ENCODE measurements at places on chromosomes 3 and 15.

DNA sequence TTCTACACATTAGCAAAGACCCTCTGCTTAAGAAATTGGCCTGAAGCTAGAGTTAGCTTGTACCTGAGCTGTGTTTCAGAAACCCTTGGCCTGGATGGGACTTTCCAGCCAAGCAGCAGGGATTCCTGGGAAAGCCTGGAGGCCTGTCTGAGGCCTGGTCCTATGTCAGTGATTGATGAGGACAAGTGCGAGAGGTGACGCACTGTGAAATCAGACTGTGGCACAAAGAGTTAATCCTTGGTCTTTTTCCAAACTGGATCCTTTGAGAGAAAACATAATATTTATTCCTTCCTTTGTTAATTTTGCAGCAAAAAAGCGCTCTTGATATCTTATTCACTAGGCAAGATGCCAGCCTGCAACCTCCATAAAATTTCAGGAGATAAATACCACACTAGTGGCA lies 225.0 kb upstream of the ATP11B start:
- no peak for DNase-seq

DNA sequence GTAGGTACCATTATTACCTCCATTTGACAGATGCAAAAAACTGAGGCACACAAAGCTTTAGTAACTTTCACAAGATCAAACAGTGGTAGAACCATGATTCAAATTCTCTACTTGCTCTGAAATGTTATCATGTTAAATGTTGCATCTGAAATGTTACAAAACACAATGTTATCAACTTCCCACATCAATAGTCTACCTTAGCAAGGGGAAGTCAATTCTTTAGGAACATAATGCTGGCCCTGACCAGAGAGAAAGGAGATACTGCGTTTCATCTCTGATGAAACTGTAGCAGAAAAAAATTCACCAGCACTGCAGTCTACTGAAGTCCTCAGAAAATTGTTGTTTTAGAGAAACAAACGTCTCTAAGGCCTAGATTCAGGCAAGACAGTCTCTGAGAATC lies 174.1 kb downstream of the SATB1 start:
- DNase-seq, result no peak

DNA sequence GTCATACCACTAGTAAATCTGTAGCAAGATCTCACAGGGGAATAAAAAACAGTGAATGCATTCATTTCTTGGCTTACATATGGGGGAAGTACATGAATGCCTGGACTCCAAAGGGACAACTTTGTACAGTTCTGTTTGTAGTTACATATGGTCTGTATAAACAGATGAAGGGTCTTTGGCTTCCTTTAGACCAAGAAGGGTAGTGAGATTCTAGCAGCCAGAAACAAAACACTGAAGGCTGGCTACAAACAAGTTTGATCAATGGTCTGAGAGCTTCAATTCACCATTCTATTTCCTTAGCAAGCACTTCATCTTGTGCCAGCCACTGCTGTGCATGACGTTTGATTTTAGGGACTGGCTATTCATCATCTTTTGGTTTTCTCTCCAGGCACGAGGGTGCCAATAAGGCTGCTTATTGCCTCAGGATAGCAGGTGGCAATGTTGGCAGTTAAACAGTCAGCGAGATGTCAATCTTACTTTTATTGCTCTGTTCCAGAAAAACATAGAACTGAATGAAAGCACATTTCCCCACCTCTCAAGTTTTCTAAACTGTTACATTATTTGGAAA lies 313.7 kb upstream of the COL8A1 start:
- no peak for DNase-seq

GRCh38 chr3:79086514-79086913 lies 681.3 kb downstream of the ROBO1 start:
- DNase-seq, result peak; percentile 42

DNA sequence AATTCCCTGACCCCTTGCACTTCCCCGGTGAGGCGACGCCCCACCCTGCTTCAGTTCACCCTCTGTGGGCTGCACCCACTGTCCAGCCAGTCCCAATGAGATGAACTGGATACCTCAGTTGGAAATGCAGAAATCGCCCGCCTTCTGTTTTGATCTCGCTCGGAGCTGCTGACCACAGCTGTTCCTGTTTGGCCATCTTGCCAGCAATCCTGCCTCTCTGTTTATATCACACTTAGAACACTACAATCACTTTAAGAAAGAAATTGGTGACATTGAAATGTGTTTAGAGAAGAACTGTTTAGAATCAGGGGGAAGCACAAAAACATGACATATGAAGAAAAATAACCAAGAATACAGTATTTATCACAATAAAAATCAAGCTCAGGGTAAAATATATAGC lies 127.5 kb upstream of the SUCLG2 start:
- DNase-seq, result no peak

DNA sequence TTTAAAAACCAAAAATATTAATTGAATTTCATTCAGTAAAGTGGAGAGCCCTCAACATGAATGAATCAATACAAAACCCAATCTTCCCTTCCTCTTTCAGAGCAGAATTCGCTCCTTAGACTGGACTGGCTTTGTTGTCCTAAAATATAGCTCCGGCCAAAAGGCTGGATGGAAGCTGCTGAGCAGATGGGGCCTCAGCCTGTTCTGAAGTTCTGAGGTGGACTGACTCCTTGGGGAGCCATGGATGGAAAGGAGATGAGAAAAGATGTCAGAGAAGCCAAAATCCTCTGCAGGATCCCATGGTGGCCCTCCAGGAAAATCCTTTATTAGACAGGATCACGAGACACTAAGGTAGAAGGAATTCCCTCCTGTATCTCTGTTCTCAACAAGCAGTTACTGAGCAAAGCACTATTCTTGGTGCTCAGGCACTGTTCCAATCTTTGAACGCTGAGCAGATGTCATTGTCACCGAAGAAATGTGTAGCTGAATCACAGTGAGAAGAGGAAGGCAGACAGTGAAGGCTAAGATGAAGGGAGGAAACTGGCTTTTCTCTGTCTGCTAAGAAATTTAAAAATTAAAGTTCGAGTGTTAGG lies 122.0 kb downstream of the SEMA6D start:
- no peak for DNase-seq

- no peak for DNase-seq
These were observed 561.3 kb downstream of the NLGN1 start for GRCh38 chr3:173958805-173959204.

- no peak for DNase-seq
These were observed 861.3 kb downstream of the ZPLD1 start for GRCh38 chr3:103295974-103296570.

DNA sequence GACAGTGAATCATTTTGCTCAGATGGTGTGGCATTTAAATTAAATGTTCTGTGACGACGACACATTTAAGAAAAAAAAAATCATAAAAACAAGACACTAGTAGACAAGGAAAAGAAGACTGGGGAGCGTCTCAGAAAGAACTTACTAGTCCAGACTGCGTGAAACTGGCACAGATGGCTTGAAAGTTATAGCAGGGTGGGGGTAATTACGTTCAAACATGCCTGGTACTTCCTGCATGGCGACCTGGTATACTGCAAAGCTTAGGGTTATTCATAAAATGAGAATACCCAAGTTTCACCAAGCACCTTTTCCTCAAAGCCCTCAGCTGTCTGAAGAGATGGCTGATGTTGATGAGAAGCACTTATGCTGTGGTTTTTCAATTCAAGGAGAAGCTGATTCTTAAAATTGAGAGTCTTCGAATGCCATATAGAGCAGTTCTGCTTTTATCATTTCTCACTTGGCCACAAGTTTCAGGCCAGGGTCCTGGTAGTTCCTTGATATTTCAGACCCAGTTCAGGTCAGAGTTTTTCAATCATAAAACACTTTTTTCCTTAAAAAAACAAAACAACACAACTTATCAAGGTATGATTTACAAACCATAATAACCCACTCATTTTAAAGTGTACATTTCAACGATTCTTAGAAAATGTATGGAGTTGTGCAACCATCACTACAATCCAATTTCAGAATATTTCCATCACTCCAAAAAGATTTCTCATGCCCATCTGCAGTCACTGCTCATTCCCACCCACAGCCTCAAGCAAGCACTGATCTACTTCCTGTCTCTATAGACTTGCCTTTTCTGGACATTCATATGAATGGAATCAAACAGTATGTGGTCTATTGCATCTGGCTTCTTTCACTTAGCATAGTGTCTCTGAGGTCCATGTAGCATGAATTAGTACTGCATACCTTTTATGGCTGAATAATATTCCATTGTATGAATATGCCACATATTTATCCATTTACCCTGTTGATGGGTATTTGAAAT lies 24.7 kb downstream of the PCOLCE2 start:
- no peak for DNase-seq

- DNase-seq, result no peak
These were observed 13.8 kb upstream of the PLA2G4D start for GRCh38 chr15:42108189-42108588.

DNA sequence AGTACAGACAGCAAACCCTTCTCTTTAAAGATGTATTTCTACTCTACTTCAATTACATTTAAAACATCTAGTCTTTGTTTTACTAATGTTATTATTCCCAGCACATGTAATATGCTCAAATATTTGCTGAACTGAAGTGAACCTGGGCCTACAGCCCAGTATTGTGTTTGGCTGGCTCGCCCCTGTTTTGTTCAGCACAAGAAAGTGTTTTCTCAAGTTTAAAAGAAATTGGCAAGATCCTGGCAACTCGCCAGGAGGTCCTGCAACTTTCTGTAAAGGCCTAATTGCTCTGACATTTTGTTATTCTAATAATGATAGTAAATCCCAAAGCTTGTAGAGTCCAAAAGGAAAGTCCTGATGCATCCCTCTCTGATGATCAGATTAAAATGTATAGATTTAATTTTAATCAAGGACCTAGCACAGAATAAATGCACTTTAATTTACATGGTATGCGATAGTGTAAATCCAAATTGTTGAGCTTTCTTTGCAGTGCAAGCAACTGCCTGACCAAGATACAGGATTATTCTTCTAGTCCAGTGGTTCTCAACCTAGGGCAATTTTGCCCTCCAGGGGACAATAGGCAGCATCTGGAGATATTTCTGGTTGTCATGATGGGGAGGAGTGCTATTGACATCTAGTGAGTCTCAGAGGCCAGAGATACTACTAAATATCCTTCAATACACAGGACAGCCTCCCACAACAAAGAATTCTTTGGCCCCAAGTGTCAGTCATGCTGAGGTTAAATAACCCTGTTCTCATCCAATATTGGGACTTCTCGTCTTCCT lies 35.7 kb upstream of the TMOD3 start:
- DNase-seq, result no peak

- DNase-seq, result no peak
These were observed 328.3 kb downstream of the OXSM start for GRCh38 chr3:26118165-26118564.

DNA sequence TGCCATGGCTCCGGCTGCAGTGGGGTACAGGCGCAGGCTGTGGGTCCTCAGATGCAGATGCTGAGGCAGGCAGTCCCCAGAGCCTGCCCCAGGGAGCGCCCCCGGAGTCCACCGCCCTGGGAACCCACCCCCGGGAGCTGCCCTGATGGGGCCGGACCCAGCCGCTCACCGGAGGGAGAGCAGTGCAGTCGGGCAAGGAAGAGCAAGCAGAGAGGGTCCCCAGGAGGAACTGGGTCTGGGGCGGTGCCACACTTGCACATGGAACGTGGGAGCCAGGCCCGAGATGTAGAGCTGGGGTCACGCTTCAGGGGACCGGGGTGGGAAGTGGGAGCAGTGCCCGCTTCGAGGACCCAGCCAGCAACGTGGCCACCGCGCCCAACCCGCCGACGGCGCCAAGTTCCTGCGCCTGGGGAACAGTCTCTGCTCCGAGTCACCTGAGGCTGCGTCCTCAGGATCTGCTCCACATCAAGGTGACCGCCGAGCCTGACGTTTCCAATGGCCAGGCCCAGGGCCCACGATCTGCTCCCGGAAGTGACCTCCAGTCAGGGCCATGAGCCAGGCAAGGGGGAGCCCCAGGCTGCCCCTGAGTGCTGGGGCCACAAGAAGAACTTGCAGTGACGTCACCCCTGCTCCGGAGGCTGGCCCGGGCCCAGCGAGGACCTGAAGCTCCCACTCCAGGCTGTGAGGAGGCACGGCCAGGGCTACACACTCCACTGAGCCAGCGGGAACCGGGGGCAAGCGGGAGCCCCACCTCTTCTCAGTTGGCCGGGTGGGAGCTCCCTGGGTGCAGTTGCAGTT lies 27.0 kb upstream of the TFG start:
- no peak for DNase-seq

DNA sequence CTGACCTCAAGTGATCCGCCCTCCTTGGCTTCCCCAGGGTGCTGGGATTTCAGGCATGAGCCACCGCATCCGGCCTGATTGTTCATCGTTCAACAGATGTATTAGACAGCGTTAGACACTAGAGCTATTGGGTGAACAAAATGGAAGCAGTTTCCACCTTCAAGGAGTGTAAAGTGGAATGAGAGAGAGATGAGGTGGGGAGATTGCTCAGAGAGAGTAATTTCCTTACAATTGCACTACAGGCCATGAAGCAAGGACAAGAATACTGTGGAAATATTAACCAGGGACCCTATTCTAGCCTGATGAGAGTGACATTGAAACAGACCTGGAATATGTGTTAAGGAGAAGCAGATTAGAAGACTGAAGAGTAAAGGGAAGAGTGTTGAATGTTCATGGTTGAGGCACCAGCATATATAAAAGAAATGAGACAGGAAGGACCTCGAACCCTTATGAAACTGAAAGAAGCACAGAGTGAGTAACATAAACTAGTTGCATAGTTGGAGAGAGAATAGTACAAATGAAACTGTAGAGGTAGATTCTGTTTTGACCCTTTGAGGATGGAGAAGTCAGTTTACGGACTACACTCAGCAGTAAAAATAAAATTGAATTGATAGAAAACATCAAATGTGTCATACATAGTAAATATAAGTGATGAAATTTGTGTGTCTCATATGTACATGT lies 7.2 kb downstream of the RTF1 start:
- no peak for DNase-seq

- no peak for DNase-seq
These were observed 103.6 kb downstream of the CACNA2D3 start for GRCh38 chr3:54225841-54226528.

- no peak for DNase-seq
These were observed 604.0 kb upstream of the LMCD1 start for GRCh38 chr3:7897655-7898054.

GRCh38 chr3:66854601-66855151 lies 143.4 kb upstream of the KBTBD8 start:
- DNase-seq, result no peak

- no peak for DNase-seq
These were observed 175.1 kb upstream of the TSC22D2 start for GRCh38 chr3:150232992-150233451.
